ENCODE measurements at places on chromosomes 11 and 22.
A peak's percentile ranks its signal among the peaks of the same experiment; 100 is the strongest.

GRCh38 chr11:82560836-82561235, 172.8 kb downstream of the FAM181B start:
- DNase-seq = no peak

DNA sequence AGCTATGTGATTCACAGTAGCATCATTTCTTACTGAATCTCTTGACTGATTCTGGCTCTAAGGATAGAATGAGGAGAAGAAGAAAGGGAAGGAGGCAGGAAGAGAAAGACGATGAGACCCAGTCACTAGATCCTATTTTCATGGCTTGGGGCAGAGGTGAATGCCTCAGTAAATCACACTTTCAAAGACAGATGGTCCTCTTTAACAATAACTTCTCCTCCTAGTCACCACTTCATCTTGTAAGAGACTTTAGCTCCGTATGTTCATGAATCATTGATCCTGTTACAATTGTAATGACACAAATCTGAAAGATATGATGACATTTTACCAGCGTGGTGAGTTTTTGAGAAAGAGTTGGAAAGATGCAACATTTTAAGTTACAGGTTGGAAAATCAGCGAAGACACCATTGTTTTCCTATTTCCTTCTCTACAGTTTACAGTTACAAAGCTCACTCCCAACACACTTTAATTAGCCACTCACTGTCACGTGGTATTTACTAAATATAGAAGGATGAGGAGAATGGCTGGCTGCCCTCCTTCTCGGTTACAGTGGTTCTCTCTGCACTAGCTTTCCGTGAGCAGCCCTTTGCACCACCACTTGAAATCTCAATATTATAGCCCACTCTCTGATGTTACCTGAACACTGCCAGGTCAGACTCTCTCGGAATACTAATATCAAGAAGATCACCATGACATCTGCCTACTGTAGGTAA, 205.8 kb downstream of the CADM1 start:
- no peak for DNase-seq

DNA sequence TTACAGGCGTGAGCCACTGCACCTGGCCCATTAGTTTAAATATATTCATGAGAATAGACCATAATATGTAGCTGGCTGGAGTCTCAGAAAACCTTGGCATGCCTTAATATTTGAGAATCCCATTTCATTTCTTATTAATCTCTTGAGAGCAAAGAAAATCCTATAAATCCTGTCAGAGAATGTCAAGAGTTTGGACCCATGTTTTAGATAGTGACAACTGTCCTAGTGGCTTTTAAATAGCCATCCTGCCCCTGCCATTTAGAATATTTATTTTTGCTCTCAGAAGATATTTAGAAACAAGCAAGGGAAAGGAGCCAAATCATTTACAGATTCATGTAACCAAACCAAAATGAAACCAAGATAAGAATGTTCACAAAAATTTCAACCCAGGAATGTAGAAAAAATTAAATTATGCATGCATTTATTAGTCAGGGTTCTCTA, 107.2 kb downstream of the SWAP70 start:
- no peak for DNase-seq

- no peak for DNase-seq
Observed at GRCh38 chr22:35506259-35506570, 34.4 kb upstream of the RASD2 start.

GRCh38 chr22:42642806-42643633, 2.6 kb upstream of the ATP5MGL start:
- no peak for DNase-seq

- peak; percentile 35 for DNase-seq
Observed at GRCh38 chr22:25448435-25449051, 115.9 kb upstream of the GRK3 start.

DNA sequence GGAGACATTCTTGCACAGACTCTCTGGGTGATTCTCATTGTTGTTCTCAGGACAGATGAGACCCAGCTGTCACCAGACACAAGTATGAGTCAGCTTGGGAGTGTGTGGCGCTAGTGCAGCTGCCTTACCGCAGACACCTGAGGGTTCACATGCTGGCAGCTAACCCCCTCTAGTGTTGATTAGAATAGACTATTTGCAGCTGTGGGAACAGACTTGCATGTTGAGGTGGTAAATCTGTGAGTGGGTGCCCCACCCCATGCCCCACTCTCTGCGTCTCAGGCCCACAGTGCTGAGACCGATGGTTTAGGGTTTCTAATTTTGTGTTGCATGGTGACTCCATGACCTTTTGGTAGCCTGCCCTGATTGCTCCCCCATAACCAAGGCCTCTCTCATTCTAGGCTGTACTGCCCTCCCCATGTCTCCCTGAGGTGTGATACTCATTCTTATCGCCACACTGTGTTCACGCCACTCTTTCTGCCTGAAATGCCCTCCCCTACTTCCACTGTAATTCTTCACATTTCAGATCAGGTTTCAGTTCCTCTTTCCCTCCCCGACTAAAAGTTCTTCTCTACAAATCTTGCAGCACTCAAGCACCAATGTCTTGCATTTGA, 73.7 kb upstream of the KIRREL3 start:
- DNase-seq = no peak

DNA sequence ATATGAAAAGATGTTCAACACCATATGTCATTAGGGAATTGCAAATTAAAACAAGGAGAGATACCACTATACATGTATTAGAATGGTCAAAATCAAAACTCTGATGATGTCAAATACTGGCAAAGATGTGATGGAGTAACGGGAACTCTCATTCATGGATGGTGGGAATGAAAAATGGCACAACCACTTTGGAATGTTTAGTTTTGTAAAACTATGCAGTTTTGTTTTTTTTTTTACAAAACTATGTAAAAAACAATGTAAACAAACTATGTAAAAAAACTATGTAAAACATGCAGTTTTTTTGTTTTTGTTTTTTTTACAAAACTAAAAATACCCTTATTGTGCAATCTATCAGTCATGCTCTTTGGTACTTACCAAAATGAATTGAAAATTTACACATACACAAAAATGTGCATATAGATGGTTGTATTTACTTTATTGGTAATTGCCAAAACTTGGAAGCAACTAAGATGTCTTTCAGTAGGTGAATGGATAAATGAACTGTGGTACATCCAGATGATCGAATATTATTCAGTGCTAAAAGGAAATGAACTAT, 5.0 kb upstream of the USP47 start:
- no peak for DNase-seq

DNA sequence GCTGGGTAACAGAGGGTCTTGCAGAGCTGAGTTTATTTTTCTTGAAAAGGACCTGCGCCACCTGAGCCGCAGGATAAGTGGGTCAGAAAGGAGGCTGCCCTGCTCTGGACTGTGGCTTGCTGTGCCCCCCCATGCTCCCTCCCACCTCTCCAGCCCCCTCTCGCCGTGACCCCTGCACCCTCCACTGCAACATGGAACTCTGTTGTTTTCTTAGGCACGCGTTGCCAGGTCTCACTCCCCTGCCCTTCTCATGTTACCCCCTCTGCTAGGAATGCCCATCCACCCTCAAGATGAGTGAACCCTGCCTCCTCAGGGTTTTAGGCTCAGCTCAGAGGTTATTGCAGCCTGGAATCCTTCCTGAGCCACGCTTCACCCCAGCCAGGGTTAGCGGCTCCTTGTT, 10.8 kb downstream of the ETS1 start:
- DNase-seq = no peak

DNA sequence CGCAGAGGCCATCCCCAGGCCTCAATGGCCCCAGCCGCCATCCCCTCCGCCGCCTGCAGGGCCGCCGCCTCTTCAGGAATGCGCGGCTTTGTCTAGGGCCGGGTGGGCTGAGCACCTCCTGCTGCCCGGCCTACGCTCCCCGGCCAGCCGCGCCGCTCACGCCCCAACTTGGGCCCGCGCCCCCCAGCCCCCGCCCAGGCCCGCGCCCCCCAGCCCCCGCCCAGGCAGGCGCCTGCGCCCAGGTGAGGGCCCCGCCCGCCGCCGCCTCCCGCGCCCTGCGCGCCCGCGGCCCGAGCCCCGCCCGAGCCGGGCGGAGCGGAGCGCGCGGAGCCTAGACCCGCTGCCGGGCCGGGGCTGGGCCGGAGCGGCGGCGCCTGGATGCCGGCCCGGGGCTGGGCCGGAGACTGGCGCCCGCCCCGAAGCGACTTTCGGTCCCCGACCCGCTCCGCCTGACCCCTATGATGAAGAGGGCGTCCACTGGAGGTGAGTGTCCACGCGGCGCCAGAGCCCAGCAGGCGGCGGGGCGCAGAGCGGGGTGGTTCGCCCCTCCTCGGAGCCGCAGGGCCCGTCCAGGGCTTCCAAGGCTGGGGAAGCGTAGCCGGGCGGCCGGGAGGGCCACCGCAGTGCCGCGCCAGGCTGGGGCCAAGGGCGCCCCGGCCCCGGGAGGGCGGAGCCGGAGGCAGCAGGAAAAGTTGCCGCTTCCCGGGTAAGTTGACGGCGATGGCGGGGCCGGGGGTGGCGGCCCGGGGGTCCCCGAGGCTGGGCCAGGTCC, 34.3 kb upstream of the PRODH start:
- peak; percentile 63 for DNase-seq

GRCh38 chr11:46520971-46521745, 72.7 kb downstream of the AMBRA1 start:
- no peak for DNase-seq

DNA sequence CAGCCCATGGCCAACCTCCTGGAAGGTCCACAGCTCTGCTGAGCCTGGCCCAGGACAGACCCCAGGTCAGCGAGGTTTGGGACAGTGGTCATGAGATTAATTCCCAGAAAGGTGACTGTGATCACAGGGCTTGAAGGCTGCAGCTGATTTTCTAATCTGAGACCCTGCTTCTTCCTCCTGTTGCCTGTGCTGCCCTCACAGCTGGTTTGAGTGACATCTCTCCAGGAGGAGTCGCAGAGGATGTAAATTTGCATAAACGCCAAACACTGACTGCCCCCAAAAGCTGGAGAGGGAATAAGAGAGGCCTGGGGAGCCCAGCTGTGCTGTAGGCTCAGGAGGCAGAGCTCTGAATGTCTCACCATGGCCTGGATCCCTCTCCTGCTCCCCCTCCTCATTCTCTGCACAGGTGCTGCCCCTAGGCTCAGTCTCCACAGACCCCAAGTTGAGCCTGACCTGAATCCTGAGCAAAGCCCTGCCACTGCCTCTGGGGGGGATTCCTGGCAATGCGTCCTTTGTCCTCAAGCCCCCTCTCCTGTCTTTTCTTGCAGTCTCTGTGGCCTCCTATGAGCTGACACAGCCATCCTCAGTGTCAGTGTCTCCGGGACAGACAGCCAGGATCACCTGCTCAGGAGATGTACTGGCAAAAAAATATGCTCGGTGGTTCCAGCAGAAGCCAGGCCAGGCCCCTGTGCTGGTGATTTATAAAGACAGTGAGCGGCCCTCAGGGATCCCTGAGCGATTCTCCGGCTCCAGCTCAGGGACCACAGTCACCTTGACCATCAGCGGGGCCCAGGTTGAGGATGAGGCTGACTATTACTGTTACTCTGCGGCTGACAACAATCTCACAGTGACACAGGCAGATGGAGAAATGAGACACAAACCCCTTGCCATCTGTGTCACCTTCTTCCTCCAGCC, 23.8 kb downstream of the GGTLC2 start:
- DNase-seq = no peak

GRCh38 chr11:115990004-115990447, 485.8 kb upstream of the CADM1 start:
- DNase-seq = peak; percentile 50

GRCh38 chr11:79564288-79564925, 123.6 kb upstream of the TENM4 start:
- no peak for DNase-seq

- no peak for DNase-seq
Observed at GRCh38 chr11:44165432-44165831, 70.0 kb downstream of the EXT2 start.

- DNase-seq = no peak
Observed at GRCh38 chr11:128497061-128497775, 90.1 kb downstream of the ETS1 start.

DNA sequence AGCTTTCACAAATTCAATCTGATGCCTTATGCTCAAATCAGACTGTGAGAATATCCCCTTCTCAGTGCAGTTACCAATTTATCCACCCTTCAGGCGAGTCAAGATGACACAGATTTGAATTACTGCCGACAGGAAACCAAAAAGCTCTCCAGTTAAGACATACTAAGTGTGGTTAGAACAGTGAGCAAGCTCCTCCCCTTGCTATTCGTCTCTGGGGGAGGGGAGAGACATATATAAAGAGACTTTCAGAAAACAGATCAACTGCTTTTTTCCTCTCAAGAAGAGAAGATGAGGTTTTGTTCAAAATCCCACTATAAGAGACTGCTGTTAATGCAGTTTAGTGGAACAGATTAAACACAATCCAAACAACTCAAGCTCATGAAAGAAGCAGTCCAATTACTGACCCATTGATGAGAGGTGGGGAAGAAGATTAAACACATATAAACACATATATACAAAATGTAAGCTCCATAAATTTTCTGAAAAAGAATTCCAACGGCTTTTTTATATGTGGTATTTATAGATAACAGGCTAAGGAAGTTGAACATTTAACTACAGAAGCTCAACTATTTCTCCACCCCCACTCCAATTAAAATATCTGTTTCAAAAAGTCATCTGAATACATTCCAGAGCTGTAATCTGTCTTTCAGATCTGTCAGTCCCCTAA, 102.7 kb downstream of the MRTFA start:
- DNase-seq = peak; percentile 65

DNA sequence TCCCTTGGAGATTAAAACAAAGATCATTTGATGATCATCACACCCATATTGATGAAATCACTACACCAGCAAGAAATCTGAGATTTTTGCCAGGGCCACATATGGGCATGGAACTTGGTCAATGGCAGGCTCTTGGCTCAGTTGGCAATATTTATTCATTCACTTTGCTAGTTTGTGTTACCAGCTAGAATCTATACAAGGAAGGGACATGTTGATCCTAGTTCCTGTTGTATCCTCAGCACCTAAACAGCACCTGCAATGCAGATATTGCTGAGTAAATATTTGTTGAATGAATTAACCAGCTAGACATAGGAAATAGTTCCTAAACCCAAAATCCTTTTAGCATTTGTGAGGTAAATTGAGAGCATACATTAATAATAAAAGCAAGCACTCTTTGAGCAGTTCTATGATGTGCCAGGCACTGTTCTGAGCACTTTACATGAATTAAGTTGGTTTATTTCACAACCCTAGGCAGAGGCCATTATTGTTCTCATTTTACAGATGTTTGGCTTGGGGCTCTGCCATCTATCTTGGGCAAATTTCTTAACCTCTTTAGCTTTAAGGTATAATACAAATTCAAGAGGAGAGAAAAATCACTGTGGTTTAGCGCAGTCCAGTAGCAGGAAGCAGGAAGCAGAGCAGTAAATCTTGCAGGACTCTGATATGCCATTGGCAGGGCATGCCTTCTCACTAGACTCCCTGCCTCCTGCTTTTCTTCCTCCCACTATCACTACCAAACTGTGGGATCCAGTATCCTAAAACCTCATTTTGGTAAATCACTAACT, 1.6 kb downstream of the TRIM68 start:
- no peak for DNase-seq

- no peak for DNase-seq
Observed at GRCh38 chr11:134333946-134334345, 2.2 kb downstream of the GLB1L2 start.

- DNase-seq = peak; percentile 36
Observed at GRCh38 chr11:1652771-1653540, 23.4 kb downstream of the KRTAP5-5 start.

- no peak for DNase-seq
Observed at GRCh38 chr11:71244116-71244810, 8.1 kb downstream of the SHANK2 start.

GRCh38 chr11:134763030-134763388, 351.0 kb upstream of the B3GAT1 start:
- no peak for DNase-seq

GRCh38 chr11:115964091-115964490, 459.9 kb upstream of the CADM1 start:
- DNase-seq = no peak

Data from HAP-1 (cell line).